Osteocyte (in vitro differentiated cells): ENCODE measurements at places on chromosomes 5 and 9. TPM values are rescaled to one million over a fixed set of nuclear protein-coding genes. Genes with fewer than 3 reads are reported as not detected.

DNA sequence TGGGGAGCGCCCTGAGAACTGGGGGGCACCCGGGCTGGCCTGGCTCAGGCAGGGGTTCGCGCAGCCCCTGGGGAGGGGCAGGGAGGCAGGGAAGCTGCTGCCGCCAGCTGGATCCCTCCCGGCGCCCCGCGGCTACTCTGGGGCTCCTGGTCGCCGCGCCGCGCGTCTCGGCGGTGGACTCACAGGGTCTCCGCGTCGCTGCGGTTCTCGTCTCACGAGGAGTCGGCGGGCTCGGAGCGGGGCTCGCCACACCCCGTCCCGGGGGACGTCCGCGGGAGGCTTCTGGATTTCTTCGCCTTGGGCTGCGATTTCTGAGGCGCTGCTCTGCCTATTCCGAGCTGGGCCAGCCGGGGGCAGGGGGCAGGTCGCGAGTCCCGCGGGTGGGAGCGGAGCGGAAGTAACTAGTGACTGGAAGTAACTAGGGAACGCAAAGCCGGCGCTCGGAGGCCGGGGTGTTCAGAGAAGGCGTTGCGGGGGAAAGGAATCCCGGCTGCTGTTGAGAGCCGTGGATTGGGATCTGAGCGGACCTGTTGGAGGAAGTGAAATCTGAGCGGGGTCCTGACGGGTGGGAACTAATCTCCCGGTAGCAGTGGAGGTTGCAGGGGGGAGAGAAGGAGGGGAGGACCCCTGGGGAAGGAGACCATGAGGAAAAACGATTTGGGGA, 511 bp downstream of the CYSTM1 start:
- peak; percentile 92 for DNase-seq

The ZNF474 gene
- not detected in 2 replicates for total RNA-seq

DNA sequence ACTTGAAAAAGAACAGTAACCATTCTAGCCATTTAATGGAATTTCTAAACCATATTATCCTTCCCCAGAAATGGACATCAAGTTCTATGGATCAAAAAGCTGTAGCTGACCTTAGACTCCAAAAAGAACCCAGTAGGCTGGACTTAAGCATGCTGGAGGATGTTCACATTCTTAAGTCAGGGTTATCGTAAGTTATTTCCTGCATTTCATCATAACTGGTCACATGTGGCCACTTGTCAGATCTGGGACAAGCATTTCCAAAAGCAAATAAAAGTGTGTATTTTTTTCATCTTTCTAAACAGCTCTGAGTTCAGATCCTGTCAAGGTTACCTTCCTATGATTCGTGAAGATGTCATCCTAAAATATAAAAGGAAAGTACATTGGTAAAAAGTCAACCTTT, 274.5 kb upstream of the PTGER4 start:
- DNase-seq, result no peak

The CATSPER3 gene
- not detected in 2 replicates for total RNA-seq
